ENCODE measurements at places on chromosomes 3 and 15.
A peak's percentile ranks its signal among the peaks of the same experiment; 100 is the strongest.

DNA sequence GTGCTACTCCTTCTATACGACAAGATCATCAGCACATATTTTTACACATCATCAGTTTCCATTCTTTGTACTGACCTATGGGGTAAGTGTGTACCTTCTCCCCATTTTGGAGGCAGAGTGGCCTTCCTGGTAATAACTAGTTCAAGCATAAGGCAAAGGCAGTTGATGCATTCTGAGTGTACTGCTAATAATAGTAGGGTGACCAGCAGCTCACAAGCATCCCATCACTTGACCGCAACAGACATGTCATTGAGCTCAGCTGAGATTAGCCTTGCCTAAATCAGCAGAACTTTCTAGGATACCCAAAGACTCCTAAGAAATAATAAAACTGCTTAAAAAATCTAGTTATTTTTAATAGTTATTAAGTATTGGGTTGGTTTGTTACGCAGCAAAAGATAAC is 329.8 kb upstream of the FRG2C start:
- DNase-seq: no peak

DNA sequence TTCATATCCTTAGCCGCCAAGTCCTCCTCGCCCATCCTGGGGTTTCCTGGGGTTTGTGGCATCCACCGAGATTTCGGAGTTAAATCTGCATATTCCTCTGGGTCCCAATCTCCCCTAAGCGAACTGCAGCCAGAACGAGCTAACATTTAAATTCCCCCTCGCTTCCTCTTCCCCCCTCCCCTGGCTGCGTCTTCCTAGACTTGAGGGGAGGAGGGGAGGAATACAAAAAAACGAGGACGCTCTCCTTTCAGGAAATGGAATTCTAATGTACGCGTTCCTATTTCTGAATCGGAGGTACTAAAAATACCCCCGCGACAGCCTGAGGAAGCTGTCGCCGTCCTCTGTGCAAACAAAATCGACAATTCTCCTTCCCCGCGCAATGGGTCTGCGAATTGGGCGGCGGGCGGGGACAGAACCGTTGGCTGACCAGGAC is 5.6 kb downstream of the FEZF2 start:
- no peak for DNase-seq

DNA sequence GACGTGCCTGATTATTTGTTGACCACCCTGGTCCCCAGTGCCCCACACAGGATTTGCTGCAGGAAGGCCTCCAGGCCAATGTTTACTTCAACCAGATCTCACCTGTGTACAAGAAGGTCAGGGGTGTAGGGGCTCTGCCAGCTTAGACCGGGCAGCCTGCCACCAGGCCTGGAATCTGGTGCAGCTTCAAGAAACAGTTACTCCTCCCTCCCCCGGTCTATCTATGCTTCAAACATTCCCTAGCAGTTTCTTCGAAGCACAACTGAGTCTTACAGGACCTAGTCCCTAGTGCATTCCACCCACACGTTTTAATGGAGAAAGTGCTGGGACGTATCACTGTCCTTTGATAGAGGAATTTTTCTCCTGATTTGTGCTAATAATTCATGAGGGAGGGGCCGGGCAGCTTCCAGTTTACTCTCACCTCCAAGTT is 8.0 kb downstream of the SH3BP5 start:
- DNase-seq: peak; percentile 61

DNA sequence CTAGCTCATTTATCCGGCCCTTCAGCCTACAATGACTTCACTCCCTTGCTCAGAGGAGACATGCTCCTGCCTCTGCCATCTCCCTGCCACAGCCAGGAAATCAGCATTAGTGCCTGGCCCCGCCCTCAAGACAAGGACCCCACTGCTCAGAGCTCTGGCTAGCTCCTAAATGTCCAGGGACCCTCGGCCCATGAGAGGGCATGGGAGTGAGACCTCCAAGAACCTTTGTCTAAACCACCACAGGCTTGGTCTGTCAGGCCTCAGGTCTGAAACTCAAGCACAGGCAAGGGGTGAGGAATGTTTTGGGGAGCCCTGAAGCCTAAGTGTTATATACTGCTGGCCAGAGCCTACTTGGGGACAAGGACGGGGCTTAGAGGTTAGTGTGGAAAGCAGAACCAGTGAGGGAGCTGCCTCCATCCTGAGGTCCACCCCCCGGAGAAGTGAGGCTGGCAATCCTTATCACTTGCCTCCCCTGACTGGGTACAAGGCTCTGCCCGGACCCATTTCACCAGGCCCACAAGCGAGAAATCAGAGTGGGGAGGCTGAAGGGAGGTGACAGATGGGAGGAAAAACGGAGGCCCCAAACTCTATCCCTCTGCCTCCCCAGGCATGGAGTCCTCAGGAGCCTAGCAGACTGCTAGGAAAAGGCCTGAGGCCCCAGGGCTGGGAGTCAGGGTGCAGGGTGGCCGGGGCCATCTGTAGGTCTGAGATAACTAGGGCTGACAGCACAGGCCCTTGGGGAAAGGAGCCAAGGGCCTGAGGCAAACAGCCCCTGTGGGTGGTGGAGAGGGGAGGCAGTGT is 18.8 kb downstream of the SHF start:
- no peak for DNase-seq

GRCh38 chr3:29065211-29065785 is 215.6 kb upstream of the RBMS3 start:
- DNase-seq: peak; percentile 99

DNA sequence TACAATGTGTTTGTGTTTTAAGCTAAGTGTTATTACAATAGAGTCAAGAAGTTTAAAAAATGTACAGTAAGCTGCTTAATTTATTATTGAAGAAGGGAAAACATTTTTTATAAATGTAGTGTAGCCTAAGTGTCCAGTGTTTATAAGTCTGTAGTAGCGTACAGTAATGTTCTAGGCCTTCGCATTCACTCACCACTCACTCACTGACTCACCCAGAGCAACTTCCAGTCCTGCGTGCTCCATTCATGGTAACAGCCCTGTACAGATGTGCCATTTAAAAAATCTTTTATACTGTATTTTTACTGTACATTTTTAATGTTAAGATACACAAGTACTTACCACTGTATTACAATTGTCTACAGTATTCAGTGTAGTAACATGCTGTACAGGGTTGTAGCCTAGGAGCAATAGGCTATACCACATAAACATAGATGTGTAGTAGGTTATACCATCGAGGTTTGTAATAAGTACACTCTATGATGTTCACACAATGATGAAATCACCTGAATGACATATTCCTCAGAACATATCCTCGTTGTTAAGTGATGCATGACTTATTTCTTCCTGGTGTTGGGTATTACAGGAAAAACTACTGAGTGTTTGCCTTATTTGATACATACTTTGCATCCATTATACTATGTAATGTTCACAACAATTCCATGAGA is 156.6 kb upstream of the NUDT16 start:
- no peak for DNase-seq

GRCh38 chr3:141331377-141332318 is 36.7 kb upstream of the ZBTB38 start:
- DNase-seq: peak; percentile 98

DNA sequence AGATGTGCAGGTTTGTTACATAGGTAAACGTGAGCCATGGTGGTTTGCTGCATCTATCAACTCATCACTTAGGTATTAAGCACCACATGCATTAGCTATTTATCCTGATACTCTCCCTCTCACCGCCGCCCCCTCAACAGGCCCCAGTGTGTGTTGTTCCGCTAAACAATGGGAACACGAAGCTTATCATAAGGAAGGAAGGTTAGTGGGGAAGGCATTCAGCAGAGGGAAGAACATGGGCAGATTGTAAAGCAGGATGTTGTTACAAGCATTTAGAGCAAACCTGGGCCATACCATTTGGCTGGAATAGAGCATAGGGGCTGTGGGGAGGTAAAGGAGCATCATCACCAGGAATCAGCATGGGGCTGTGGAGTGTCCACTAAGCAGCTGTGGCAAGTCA is 111.8 kb downstream of the SSR3 start:
- DNase-seq: peak; percentile 37

DNA sequence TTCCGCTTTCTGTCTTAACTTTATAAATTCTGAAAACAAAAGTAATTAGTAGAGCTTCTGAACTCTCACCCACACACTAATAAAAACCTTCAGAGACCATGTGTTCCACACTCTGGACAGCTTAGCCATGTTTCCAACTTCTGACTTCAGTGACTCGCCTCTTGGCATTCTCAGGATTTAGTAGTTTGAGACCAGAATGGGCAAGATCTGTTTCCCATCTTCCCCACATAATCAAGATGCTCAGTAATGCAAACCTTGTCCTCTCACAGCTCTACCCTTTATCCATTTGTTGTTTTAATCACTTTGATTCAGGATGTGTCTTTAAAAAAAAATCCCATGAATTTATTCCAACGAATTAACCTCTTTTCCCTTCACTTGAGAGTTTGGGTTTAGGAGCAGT is 166.6 kb upstream of the SLC24A5 start:
- DNase-seq: no peak

DNA sequence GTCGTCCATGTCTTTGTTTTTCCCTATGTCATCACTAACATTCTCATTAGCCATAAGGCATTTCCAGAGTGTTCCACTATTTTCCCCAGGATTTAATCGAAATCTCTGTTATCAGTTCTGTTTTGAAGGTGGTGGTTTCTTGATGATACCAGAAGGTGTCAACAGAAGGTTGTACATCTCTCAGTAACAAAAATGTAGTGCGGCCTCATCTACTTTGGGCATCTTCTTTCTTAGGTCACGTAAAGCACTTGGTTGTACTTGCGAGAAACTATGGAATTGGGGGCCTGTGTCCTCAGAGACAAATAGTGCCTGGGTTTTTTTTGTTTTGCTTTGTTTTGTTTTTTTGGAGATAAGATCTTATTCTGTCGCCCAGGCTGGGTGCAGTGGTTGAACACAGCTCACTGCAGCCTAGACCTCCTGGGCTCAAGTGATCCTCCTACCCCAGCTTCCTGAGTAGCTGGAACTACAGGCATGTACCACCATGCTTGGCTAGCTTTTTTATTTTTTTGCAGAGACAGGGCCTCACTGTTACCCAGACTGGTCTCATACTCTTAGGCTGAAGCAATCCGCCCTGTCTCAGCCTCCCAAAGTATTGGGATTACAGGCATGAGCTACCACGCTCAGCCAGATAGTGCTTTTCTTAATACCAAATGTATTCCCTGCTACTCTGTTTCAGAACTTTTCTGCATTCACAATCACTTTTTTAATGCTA is 61.2 kb upstream of the FURIN start:
- no peak for DNase-seq

DNA sequence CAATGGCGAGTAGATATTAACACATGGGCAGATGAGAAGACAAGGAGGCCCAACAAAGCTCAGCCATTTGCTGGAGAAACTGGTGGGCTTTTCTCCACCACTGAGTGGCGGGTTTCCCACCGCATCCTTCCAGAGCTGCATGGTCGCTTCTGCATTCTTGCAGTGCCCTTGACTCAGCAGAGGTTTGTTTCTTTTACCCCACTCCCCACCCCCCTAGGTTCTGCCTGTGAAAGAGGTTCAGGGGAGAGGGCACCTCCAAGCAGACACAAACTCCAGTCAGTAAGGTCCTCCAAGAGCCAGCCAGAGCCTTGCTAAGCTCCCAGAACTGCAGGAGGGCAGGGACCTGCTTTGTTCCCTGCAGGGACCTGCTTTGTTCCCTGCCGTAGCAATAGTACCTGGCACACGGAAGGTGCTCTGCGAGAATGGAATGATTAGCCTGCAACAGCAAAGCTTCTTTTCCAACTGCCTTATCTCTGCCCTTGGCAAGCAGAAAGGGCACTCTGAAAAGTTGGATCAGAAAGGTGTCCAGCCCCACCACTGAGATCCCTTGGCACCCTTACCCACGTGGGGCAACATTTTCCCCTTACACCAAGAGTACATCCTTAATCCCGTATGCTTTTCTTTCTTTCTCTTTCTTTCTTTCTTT is 1.4 kb downstream of the PAQR5 start:
- no peak for DNase-seq

- peak; percentile 47 for DNase-seq
Measured at GRCh38 chr15:78810362-78811123, 721 bp downstream of the ADAMTS7 start.

DNA sequence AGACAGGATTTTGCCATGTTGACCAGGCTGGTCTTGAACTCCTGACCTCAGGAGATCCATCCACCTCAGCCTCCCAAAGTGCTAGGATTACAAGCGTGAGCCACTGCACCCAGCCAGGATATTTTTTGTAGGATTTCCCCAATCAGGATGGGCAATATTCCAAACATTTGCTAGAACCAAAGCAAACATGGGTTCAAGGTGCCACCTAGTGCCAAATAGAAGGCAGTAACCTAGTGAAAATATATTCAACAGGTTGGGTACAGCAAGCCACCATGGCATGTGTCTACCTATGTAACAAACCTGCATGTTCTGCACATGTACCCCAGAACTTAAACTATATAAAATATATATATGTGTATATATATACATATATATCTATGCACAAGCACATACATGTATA is 185.9 kb upstream of the CADM2 start:
- DNase-seq: no peak

DNA sequence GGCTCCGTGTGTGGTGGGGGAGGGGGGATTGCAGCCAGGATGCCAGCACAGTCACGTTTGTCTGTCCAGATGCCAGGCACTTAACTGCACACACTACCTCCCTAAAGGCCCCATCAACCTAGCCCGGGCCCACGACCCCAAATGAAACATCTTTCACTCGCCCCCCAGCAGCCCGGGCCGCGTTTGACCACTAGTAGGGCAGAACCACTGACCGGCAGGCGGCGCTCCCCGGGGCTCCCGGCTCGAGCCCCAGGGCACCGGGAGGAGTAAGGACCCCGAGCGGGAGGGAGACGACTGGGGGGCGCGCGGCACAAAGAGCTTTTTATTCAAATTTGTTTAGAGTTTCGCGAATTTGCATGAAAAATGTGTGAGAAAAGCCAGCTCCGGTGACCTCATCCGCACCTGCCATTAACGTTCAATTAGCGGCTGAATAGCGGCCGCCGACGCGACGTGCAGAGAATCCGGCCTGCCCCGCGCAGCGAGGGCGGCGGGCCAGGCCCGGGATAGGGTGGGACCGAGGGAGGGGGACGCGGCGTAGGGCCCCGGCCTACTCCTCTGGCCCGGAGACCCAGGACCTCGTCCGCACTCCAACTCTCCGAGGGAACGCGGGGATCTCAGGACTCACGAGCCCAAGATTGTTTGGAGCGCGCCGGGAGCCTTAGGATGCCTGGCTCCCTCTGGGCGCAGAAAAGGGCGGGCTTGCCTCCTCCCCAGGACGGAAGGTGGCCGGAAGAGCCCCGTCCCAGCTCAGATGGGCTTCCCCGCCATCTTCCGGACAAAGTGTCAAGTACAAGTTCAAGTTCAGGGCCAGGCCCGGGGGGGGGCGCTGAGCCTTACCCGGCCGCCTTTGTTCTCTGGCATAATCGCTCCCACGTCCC is 64.9 kb upstream of the POLG start:
- DNase-seq: no peak

Measured in fibroblast of pulmonary artery (primary cell).